Cardiac muscle cell (in vitro differentiated cells and primary cell): ENCODE measurements at places on chromosomes 1 and 21. TPM values are rescaled to one million over a fixed set of nuclear protein-coding genes. Genes with fewer than 3 reads are reported as not detected.

DNA sequence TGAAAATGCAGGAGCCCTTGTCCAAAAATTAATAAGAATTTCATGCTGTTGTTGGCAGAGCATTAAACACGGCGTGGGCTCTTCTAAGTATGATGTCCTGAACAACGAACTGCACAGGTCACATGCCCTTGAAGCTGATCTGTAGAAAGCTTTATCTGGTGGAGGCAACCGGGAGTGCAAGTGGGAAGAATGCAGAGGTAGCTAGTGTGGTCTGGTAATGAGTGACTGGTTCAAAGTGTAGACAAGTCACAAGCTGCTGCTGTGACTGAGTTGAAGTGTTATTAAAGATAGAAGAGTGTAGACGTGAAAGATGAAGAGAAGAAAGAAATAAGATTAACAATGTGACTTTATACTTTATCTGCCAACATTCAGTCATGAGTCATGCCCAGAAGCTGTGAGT, 361.9 kb downstream of the TTLL7 start:
- DNase-seq, result no peak

DNA sequence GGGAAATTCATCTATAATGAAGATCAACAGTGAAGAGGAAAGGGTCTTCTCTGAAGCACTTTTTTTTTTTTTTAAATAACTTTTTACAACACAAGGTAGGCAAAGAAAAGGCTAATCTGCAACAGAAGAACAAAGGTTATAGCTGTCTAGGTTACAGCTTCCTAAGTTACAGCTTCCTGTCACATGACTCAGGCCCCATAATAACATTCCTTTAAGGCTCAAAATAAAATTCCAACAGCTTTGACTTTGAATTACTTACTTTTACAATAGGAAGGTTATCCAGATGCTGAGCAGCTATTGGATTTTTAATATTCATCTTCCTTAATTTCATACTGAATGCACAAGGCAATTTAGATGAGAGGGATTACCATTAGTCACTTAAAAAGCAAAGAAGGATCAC, 40.4 kb upstream of the TMEM61 start:
- DNase-seq, result no peak

GRCh38 chr1:228147151-228147693, 2.5 kb upstream of the GJC2 start:
- no peak for DNase-seq

- peak; percentile 83 for DNase-seq
These were observed 12.4 kb upstream of the SLC19A1 start for GRCh38 chr21:45554477-45555175.

DNA sequence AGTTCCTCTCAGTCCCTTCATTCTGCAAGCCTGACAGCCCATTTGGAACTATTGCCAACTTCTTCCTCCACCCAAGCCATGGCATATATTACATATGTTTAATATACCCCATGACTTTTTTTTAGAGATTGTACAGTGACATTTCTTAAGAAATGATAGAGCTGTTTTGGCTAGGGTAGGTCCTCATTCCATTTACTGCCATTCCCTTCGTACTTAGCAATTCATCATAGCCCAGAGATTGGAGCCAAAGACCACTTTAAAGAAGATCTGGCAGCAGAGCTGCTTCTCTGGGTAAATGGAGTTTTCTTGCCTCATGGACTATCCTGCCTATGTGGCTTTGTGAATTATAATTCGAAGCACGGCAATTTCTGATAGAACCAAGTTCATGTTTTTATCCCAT, 93.4 kb downstream of the ST3GAL3 start:
- no peak for DNase-seq

DNA sequence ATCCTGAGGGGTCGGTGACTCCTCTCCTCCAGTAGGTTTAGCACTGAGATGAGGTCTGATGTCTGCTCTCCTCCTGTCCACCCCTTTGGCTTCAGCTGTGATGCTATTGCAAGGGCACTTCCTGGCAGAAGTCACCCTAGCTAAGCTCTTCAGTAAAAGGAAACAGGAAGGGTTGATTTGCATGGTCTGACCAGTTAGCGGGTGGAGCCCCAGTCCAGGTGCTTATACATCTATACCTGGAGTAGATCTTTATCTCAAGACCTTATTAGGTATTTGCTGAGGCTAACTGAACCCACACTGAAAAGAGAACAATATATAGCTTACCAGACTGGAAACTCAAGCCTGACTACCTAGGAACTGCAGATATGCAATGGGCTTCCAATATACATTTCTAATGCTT, 28.9 kb upstream of the NFASC start:
- DNase-seq, result no peak

DNA sequence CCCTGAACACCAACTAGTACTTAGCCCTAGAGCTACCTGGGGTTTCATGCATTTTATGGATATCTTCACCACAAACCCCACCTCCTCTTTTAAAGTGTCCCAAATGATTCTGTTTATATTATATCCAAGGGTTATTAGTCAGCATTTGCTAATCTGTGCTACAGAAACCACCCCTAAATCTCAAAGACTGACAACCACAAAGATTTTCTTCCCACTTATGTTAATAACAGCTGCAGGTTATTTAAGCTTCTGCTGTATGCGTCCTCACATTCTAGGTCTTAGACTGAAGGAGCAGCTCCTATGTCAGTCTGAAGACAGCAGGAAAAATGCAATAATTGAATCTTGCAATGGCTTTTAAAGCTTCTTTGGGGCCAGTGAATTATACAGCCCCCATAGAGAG, 11.2 kb upstream of the PHC2 start:
- DNase-seq, result no peak

- DNase-seq, result peak; percentile 94
These were observed 33.9 kb downstream of the ETS2 start for GRCh38 chr21:38839328-38840286.

The HENMT1 gene
- total RNA-seq, result 0.56 and 1.1 TPM in 2 replicates

DNA sequence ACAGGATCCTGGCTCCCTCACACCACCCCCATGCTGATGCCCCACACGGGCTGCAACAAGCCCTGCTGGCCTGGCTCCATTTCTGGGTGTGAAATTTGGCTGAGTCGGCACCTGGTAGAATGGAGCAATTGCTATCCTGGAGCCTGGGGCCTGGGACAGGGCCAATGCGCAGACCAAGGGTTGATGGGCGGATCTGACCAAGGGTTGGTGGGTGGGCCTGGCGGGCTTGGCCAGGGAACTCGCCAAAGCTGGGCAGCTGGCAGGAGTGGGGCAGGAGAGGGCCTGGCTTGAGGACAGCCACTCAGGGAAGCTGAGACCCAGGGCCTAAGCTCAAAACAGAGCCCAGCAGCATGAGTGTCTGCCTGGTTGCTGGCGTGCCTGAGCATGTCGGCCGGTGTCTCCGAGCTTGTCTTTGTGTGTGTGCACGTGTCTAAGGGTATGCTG, 70.9 kb upstream of the POU3F1 start:
- no peak for DNase-seq

DNA sequence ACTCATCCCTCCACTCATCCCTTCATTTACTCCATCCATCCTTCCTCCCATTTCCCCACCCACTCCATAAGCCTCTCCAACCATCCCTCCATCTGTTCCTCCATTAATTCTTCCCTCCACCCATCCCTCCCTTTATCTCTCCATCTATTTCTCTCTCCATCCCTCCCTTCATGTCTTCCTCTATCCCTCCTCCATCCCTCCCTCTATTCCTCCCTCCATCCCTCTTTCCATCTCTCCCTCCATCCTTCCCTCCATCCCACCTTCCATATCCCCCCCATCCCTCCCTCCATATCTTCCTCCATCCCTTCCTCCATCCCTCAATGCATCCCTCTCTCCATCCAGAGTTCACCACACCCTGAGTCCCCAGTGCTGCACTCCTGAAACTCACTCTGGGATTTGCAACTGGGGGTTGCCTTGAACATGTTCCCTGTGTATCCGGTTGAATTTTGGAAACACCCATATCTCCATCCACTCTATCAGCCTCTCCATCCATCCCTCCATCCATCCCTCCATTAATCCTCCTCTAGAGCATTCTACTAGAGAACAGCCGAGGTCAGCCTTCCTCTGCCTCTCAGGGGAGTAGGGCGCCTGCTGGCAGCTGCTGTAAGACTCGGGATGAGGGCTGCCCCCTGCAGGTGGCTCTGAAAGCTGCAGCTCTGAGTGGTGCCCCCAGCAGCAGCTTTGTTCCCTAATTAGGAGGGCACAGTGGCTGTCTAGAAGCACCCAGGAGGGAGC, 39.4 kb downstream of the ABCG1 start:
- DNase-seq, result peak; percentile 78

GRCh38 chr1:41620365-41621169, 136.1 kb upstream of the EDN2 start:
- DNase-seq, result no peak

The RGS21 gene
- total RNA-seq, result not detected in 2 replicates

GRCh38 chr1:44108241-44108640, 10.4 kb upstream of the KLF17 start:
- peak; percentile 57 for DNase-seq

DNA sequence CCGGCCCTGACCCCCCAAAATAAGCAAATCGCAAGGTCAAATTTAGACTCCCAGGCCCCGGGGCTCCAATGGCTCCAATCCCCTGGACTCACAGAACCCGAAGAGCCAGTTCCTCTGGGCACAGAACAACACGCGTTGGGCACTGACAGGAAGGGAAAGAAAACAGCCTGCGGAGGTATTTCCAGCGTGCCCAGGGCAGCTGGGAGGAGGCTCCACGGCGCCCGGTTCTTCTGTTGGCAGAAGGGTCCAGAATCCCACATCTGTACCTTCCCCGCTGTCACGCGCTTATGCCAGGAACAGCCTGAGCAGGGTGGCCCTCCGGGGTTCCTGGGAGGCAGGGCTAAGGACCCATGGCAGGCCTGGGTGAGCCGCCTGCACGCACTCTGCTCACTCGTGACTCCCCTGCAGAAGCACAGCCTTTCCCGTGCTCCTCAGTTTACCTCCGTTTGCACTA, 85.5 kb downstream of the RIPK4 start:
- DNase-seq, result no peak

DNA sequence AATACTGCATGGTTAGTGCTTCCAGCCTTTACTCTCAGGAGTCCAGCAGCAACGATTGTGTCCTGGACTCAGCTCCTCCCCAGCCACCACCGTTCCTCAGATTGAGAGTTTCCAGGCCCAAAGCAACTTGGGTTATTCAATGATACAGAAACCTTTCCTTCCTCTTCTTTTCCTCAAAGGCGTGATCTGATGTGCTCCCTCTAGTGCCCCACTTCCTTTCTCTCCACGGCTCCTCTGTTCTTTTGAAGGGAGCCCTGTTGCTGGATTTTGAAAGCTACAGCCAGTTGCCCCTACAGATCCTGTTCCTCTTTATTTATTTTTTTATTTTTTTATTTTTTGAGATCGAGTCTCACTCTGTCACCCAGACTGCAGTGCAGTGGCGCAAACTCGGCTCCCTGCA, 14.1 kb downstream of the CRP start:
- no peak for DNase-seq

The TNFRSF1B gene
- total RNA-seq, result 0.27 TPM in 1 of 2 replicates, not detected in the other
